ENCODE measurements at places on chromosomes 1 and 21.

DNA sequence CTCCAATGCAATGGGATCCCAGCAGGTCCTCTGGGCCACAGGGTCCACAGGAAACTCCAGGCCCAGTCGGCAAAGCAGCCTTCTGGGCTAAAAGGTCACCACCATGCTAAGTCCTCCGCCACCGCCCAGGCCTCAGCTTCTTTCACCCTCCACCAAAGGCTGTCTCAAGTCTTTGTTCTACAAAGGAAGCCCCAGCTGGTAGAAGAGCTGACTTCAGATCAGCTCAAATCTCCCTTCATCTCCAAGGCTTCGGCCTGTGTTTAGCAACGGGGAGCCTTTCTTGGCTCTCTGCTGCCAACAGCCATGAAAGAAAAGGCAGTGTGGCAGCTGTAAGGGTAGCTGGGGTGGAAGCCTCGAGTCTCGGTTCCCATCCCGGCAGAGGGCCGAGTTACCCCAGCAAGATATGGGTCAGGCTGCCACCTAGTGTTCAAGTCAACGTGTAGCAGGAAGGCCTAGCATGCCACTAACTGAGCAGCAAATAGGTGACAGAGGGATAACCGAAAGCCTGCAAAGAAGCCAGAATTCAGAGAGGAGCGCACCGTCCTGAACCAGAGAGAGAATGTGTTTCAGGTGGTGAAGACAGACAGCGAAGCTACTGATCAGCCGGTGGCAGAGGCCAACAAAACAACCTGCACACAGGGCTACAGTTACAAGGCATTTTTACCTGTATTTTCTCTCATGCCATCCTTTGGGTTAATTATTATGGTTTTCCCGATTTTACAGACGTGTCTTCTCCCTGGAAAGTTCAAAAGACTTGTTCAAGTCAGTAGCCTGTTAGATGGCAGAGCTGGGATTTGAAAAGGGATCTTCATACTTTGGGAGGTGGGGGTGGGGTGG, 26.8 kb upstream of the CRNN start:
- DNase-seq, result no peak

DNA sequence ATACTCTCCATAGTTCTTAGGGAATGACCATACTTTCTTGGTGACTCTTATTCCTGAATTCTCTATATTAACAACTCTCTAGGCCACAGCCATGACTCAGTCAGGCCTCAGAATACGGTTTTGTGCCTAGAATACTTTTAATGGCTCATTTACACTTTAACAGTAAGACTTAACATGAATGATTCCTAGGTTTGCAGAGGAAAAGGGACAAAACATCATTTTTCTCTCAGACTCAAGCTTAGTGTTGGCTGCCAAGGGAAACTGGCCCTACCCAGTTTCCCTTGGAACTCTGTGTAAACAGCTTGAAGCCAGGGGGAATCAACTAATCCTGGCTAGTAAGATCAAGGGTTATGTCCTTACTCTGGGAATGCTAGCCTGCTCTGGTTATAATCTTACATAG, 164.9 kb upstream of the PKN2 start:
- DNase-seq, result no peak

DNA sequence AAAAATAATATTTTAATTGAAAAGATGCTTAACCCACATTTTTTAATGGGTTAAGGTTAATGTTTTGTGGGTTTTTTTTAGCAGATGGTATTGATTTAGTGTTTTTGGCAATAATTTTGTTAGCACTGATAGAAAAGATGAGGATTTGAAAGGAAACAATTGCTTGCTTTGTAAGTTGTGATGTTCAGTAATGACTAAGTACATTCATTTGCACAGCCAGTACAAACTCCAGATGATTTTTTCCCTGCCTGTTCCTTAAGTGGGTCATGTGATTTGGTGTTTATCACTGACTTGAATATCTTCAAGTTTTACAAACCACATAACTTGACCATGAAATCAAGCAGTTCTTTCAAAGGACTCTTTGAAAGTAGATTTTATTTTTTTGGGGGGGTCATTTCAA, 15.0 kb downstream of the DISP1 start:
- DNase-seq, result no peak

DNA sequence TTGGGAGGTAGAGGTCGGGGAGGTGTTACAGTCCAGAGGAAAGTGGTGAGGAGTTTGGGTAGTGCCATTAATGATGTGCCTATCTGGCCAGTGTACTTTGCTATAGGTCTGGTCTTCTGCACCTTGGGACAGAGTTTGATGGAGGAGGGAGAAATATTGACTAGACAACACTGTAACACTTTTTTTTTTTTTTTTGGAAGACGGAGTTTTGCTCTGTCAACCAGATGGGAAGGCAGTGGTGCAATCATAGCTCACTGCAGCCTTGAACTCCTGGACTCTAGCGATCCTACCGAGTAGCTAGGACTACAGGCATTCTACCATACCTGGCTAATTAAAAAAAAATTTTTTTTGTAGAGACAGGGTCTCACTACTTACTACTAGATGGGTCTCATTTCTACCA, 1.9 kb downstream of the SCP2 start:
- DNase-seq, result no peak

GRCh38 chr1:97562081-97562480, 358.8 kb downstream of the DPYD start:
- DNase-seq, result no peak

DNA sequence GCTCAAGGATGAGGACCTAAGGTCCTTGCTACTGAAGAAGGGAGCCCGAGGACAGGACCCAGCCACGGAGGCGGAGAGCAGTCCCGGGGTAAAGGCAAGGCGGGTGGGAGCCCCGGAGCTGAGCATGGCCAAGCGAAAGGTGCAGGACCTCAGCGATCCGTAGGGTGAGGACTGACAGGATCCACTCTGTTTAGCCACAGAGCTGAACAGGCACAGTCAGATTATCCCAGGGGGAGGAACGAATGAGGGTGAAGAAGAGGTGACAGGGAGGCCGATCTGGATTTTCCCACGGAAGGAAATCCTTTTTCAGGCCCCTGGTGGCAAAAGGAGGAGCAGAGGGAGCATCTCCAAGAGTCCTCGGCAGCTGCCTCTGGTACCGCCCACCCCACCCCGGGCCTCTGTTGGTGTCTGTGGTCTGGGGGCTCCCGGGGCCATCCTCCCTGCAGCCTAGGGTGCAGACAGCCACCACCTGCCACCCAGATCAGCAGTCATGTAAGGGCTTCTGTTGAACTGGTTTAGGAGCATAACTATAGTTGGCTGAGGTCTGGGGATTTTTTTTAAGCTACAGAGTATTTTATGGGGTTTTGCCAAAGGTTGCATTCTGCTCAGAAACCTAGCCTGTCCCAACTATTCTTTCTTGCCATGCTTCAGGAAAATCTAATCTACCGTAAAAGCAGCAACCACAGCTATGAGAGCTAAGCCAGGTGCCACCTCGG, 32.3 kb upstream of the LBR start:
- DNase-seq, result no peak

Measured in NCI-H187 treated with DMSO at 0.1 percent for 48 hours (cell line).